ENCODE measurements at places on chromosomes 13 and 19.

- no peak for DNase-seq
Measured at GRCh38 chr13:86960876-86961275, 710.3 kb upstream of the SLITRK5 start.

DNA sequence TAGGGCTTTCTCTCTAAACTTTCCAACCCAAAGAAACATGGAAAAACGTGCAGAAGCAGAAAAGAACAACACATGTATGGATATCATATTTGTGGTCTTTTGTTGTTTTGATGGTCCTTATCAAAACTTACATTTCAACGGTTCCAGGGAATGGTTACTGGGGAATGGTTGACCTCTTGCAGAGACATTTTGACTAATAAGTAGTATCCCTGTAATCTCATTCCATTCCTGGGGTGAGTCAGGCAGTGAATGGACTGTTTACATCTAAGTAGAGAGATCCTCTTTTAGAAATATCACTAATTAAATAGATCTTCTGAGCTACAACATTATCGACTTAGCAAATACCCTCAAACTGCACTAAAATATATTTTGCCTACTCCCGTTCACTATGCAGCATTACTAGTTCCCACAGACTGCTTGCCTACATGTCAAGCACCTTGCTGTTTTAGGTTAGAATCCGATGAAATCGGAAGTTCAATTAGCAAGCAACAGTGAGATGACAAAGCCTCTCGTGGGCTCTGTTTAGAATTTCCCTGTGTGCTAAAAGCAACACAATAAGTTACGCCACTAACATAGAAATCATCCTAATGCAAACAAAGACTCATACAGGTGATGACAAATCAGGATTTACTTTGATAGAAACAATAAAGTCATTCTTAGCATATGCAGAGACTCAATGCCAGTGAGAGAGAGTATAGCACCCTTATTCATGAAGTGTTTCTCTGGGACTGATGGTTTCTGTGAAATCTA is 797.7 kb upstream of the ARGLU1 start:
- no peak for DNase-seq

DNA sequence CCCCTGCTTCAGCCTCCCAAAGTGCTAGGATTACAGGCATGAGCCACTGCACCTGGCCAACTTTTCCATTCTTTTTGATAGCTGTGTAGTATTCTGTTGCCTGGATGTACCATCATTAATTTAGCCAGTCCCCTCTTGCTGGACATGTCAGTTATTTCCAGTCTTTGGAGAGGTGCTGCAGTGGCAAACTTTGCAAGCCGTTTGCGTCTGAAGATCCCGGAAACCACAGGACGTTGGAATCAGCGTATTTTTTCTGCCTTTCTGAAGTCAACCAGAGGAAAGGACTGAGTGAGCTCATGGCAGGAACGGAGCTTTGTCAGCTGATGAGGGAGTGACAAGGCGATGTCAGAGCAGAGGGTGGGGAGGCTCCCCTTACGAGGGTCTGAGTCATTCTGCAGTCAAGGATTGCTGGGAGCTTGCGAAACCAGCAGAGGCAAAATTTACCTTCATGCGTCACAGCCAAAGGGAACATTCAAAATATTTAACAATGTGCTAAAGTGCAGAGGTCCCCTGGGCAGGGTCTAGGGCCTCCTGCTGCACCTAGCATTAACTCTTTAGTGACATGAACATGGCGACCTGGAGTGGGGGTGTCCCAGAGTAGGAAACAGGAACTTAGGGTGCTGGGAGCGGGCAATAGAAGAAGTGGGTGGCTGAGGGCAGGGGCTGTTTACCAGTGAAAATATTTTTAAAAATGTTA is 5.6 kb downstream of the C5AR1 start:
- no peak for DNase-seq

DNA sequence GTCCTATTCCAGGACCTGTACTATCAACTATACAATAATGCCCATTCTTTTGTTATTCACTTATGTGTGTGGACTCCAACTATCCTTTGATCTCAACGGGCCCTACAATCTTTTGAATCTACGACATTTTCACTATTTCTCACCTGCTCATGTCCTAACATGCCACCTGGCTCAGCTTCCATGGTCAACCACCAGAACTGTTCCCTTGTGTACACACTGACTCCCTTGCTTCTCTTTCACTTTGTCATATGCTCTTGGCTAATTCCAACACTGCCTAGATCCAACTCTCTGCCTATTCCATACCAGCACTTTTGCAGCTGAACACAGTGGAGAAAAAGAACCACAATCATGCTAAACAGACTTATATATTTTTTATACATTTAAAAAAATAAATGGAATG is 53.1 kb downstream of the MICU2 start:
- no peak for DNase-seq

DNA sequence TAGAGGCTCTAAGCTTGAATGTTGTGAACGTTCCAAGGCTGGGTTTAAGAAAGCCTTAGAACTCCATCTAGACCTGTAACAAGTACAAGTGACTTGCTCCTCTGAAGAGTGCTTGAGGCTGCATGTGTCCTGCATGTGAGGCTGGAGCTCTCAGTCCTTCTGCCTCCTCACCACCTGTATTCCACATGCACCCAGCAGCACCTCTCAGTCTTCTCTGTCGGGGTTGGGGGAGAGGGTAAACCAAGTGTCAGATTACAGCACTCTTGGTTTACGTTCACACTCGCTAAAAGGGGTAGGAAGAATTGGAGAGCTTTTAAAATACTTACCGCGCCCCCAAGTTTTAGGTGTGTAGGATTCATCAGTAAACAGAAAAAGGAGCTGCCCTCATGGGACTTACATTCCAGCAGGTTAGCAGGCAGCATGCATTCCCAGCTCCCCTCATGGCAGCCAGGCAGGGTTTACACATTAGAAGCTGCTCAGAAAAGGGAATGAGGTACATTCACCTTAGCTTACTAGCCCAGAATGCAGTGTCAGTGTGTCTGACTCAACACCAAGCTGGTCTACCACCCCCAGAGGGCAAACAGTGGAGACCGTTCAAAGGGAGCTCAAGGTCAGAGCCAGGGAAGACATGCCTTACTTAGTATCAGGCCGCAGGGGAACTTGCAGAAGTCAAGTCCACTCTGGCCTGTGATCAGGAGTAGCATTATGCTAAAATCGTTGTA is 248.1 kb downstream of the PCCA start:
- DNase-seq: no peak

DNA sequence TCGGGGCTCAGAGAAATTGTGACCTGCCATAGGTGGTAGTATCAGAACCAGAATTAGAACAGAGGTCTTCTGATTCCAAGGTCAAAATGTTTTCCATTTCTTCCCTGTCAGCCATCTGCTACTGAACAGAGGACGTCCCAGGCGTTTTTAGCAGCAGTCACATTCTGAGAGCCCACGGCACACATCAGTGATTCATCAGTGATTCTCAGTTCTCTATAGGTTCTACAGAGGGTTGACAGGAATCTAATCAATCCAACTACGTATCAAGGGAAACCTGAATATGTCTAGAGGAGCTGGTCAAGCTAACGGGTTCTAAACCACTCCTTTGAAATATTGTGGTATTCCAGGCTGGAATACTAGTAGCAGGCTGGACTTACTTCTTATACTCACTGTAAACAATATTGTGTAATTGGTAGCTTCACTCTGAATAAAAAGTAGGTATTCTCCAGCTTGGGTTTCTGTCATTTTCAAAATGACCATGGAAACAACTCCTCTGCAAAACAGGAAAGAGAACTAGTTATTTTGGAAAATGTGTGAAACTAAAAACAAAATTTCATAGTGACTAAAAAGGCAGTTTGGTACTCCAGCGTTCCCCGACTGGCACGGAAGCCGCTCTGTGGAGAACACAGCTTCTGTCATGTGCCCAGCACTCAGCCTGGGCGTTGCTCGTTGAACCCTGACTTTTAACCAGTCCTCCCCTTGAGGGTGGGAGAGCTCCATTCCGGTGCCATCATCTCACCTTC is 43.2 kb downstream of the FLT3 start:
- no peak for DNase-seq

- DNase-seq: peak; percentile 63
Measured at GRCh38 chr13:74289861-74290773, 155.9 kb upstream of the KLF12 start.

GRCh38 chr19:2042485-2043250 is 8.4 kb downstream of the MKNK2 start:
- no peak for DNase-seq

DNA sequence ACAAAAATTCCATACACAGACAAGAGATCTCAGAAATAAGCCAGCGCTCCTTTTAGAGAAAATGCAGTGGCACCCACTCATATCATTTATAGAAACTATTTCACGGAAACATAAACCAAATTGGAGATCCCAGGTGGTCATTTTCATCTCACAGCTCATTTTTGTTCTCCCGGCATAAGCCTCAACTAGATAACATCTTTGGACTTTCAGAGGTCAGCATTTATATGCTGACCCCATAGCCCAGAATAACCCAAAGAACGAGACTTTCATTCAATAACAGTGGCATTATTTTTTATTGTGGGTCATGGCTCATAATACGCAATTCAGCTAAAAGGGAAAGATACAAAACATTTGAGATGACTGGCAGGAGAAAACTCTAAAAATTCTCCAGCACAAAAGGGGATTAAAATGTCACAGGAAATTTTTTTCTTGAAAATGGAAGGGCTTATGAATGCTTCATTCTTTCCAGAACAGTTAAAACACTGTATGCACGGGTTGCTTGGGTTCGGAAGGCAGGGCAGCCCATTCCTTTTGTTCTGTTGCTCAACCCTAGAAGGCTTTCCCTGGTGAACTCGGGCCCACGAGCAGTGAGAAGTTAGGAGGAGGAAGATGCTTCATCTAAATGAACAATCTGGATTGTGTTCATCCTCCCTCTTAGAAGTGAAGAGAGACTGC is 24.0 kb downstream of the STARD13 start:
- DNase-seq: no peak

DNA sequence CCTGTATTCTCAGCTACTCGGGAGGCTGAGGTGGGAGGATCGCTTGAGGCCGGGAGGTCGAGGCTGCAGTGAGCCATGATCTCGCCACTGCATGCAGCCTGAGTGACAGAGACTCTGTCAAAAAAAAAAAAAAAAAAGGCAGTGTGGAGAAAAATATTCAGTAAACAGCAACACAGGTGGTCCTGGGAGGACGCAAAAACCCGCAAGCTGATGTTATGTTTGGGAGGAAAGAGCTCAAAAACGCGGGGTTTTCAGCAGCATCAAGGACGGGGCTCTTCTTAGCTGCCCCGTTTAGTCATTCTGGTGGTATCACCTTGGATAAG is 599 bp upstream of the ZNF784 start:
- DNase-seq: no peak

- DNase-seq: no peak
Measured at GRCh38 chr13:102020611-102021216, 381.1 kb downstream of the FGF14 start.

DNA sequence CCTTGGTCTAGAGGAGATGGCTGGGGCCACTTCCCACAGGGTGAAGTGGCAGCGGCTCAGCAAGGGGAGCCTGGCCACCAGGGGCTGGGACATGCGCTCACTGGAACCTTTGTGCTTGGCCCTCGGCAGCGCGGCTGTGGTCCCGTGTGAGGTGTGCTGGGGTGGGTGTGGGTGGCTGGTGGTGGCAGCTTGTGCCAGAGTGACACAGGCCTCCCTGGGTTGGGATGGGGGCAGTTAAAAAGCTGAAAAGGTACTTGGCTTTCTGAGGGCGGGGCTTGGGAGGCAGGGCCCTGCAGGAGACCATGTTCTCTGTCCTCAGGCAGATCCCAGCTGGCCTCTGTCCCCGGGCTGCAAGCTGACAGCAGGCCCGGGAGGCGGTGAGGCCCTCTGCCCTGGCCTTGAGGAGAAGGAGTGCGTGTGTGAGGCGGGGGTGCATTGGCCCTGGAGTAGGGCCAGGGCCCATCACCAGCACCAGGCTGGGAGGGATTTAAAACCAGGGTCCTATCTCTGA is 17.3 kb downstream of the MPND start:
- peak; percentile 49 for DNase-seq

- no peak for DNase-seq
Measured at GRCh38 chr13:100124265-100124664, 35.4 kb downstream of the PCCA start.

- no peak for DNase-seq
Measured at GRCh38 chr19:49807058-49807903, 5.8 kb downstream of the FUZ start.

GRCh38 chr13:40409278-40409677 is 257.2 kb downstream of the FOXO1 start:
- DNase-seq: no peak

Data from right kidney (tissue), 9 donors.